ENCODE measurements at places on chromosomes 11 and 22.

DNA sequence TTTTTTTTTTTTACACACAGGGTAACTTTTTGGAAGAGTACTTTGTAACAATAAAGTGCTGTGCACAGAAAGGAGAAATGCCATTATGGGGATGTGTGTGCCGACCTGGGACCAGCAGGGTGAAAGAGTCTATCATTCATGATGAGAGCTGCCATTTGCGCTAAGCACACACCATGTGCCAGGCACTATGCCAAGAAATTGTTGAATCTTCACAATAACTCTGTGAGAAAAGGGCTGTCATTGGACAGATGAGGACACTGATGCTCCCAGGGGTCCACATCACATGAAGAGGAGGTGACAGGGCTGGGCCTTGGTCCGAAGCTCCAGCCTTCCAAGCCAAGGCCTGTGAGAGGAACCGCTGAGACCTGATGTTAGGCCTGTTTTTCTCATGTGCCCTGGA is 5.6 kb downstream of the DUSP18 start:
- DNase-seq = no peak

DNA sequence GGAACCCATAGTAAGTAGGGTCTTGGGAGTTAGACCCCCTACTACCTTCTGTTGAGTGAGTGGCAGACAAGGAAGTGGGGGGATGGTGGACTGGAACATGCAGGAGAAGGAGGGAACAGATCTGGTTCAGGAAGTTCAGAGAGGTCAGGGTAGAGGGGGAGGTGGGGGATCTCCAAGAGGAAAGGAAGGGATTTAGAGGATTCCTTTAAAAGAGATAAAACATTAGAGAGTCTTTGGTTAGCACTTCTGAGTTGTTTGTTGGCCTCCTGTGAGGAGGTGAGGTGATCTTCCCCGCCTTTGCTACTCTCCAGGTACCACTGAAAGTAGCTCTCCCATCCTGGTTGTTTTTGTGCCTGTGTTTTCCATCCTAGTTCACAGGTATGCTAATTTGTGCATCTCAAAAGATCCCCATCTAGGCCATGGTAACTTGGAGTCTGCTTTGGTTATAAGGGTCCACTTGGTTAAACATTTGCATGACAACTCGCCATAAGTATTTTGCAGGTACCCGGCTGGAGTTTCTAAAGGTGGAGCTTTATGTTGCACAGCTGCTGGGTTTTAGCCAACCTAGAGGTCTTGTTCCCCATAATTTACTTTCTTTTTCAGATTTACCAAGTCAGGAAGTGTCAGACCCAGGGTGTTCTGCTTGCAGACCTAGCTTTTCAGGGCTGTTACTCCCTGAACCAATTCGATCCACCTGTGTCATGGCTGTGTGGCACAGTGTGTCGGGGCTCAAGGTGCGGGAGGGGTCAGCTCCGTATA is 79.3 kb upstream of the SORL1 start:
- no peak for DNase-seq

DNA sequence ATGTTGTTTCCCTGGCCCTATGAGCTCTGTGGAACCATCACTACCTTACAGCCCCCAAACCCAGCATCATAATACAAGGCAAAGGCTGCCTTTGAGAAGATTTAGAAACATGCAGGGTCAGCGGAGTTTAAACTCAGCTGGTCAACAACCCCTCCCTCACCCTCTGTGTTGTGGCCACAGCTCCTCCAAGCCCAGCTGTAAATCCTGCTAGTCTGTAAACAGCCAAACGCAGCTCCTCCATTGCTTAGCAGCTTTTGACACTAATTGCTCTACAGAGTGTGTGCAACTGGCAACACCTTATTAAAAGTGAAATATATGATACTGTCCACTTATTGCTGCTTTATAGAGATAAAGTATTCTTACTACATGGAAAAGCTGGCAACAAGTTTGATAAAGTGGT is 29.1 kb downstream of the OPCML start:
- DNase-seq = no peak

- DNase-seq = no peak
Observed at GRCh38 chr11:11989774-11990744, 18.4 kb downstream of the DKK3 start.

GRCh38 chr11:119752946-119753345 is 23.9 kb upstream of the NECTIN1 start:
- no peak for DNase-seq

- DNase-seq = peak; percentile 32
Observed at GRCh38 chr22:44623771-44624510, 78.1 kb upstream of the PRR5 start.

GRCh38 chr11:8017894-8018483 is 30.9 kb downstream of the EIF3F start:
- no peak for DNase-seq

DNA sequence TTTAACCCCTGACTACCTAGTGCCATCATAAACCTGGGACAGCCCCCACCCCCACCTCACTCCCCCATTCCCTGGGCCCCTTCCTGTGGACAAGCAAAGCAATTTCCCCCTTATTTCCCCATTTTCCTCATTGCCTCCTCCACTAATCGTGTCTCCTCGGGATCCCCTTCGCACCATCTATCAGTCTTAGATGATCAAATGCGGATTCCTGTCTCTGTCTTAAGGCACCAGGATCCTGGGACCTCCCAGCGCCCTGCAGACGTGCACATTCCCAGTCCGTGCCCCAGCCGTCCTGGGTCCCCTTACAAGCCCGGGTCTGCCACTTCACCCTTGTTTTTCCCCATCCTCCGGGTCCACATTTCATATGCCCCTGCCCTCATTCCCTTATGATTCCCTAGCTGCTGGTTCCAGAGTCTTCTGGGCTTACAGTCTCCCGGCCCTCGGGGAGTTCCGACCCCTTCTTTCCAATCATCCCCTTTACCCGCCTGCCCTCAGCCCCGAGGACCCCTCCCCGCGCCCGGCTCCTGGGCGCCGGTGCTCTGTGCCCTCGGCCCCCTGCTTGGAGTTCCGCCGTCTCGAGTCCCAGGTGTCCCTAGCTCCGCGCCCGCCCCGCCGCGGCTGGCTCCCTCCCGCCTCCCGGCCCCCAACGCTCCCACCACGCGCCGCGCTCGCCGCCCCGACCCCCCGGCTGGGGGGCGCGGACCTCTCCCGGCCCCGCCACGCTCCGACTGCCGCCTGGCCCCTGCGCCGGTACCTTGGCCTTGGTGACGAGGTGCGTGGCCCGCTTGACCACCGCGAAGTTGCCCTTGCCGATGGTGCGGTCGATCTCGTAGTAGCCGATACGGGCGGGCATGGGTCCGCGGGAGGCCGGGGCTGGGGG is 599 bp downstream of the SIK3 start:
- DNase-seq = peak; percentile 47

GRCh38 chr22:36701965-36702621 is 1.5 kb downstream of the CACNG2 start:
- no peak for DNase-seq

GRCh38 chr11:102341844-102342318 is 5.1 kb upstream of the BIRC2 start:
- peak; percentile 96 for DNase-seq

- no peak for DNase-seq
Observed at GRCh38 chr22:19059481-19060278, 62.5 kb downstream of the DGCR2 start.

- DNase-seq = no peak
Observed at GRCh38 chr22:23158516-23159290, 13.4 kb downstream of the RAB36 start.

GRCh38 chr11:129852125-129852740 is 36.6 kb downstream of the TMEM45B start:
- DNase-seq = no peak

GRCh38 chr22:27537501-27537900 is 264.1 kb downstream of the MN1 start:
- no peak for DNase-seq

- no peak for DNase-seq
Observed at GRCh38 chr11:108685419-108686130, 20.7 kb downstream of the DDX10 start.

DNA sequence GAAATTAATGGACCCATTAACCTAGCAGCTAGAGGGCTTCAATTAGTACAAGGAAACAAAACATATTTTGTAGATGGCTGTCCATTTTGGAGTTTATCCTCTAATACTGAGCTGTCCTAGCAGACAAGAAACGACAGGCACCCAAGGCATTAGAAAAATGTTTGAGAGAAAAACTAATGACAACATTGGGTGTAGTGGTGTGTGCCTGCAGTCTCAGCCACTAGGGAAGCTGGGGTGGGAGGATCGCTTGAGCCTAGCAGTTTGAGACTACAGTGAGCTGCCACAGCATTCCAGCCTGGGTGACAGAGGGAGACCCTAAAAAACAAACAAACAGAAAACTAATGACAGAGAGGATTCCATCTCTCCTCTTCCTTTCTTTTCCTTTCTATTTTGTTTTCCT is 1.5 kb downstream of the A4GALT start:
- peak; percentile 72 for DNase-seq

DNA sequence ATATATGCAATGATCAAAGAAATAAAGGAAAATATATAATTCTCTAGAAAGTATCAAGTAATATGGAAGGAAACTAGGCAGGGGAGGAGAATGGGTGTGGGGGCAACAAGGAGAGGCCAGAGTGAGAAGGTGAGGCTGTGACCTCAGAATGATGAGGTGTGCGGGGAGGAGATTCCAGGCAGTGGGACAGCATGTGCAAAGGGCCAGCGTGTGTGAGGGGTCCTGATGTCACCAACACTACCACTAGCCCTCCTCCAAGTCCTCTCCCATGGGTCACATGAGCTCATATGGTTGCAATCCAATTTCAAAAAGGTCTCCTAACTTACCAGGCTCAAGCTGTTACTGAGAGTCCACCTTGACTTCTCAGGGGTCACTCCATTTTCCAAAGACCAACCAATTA is 463.9 kb downstream of the MN1 start:
- DNase-seq = no peak

GRCh38 chr11:10568486-10568941 is at the start of gene LYVE1:
LYVE1 (minus strand) TSS chr11:10568665; CDS start chr11:10568532, 133 bp downstream.
- DNase-seq = no peak

- DNase-seq = peak; percentile 63
Observed at GRCh38 chr11:9385327-9385899, 961 bp downstream of the IPO7 start.

- peak; percentile 31 for DNase-seq
Observed at GRCh38 chr11:107882095-107882820, 23.7 kb upstream of the SLC35F2 start.

DNA sequence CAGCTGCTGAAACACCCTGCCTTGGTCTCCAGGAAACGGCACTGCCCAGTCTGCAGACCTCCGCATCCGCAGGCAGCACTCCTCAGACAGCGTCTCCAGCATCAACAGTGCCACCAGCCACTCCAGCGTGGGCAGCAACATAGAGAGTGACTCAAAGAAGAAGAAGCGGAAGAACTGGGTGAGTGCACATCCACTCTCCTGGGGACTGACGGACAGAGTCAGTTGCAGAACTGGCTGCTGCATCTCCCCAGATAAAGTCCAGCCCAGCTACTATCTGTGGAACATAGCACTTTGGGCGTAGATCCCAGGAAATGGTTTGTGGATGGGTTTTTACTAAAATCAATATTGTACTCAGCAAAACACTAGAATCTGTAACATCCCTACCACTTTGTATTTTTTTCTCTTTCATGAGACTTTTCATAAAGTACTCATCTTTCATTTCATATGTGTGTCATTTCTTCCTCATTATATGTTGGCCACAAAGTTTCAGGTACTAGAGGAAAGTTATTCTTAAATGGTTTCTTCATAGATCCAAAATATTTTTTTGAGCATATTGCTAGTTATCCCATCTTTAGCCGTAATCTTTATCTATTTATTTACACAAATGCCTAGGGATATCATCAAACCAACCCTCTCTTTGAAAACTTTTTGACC is 80.1 kb downstream of the DBX1 start:
- DNase-seq = peak; percentile 90

- no peak for DNase-seq
Observed at GRCh38 chr22:46972901-46973831, 210.7 kb downstream of the TBC1D22A start.

DNA sequence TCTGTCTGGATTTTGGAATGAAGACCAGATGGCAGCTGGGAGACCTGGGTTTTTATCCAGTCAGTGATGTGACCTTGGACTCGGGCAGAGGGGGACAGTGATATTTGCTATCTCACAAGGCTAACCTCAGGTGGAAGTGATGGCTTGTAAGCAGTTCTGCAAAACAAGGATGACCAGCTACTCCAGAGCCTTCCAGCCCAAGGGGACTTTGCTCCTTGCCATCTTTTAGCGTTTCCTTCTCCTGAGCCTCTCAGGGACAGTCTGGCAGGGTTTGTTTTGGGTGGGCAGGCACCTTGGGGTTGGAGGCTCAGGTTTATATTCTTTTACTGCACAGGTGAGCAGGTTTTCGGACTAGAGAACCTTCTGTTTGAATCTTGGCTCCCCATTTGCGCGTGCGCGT is 9.5 kb upstream of the OSBP2 start:
- DNase-seq = no peak

DNA sequence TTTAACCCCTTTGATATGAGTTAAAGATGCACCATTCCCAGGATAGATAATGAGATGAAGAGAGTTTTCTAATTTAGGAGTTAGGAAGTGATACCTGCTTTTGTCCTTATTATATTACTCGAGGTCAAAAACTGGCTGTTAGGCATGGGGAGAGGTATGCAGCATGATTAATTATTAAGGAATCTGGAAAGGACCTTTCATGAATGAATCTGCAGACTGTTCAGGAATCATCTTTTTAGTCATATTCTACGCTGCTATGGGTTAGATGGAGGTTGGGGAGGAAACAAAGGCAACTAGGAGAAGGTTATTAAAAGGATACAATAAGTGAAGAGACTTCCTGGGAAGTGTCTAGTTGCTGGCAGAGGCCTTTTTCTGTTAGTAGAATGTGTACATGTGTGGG is 492.4 kb upstream of the CCDC90B start:
- DNase-seq = no peak

DNA sequence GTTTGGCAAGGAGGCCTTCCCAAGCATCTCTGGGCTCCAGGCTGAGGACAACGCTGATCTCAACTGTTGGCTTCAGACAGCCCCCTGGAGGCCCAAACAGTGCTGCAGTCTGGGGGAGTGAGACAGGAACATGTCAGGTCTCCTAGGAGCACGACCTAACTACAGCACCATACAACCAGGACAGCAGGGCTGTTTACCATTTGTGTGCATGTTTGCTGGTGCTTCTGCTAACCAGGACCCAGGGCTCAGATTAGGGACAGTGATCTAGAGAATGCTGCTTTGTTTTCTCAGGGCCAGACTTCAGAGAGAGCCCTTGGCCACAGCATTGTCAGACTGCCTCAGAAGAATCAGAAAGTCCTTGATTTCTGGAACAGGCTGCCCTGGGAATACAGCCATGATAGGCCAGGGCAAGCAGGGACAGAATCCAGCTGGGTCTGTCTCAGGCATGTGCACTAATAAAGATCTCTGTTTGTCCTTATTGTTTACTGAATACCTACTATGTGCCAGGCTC is 126.5 kb downstream of the VPREB1 start:
- no peak for DNase-seq

DNA sequence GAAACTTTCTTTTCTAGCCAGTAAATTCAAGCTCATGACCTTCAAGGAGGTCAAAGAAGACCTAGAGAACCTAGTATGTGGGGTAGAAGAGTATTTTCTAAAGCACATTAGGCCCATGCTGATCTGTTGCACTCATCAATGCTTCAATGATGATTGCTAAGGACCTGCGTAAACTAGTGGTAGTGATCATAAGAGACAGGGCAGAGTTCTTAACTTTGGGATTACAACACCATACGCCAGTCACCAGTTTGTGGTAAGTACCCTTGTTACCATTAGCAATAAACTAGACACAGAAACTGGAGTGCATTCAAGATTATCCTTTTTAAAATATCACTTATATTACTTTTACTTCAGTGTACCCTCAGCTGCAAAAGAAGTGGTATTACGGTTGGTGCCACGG is 490.3 kb downstream of the BUD13 start:
- no peak for DNase-seq
